Activated CD8-positive, alpha-beta T cell treated with anti-CD3 and anti-CD28 coated beads, Interleukin-2, amount 10 ng/mL, durations not matched to agents 7 days and 5 days (primary cell): ENCODE measurements at places on chromosomes 1 and 21. TPM values are rescaled to one million over a fixed set of nuclear protein-coding genes. Genes with fewer than 3 reads are reported as not detected.
A peak's percentile ranks its signal among the peaks of the same experiment; 100 is the strongest.

The CACNA1S gene
- total RNA-seq, result not detected

The RORC gene
- total RNA-seq, result 2.4 TPM

The KCNE1 gene
- total RNA-seq, result 0.18 TPM

DNA sequence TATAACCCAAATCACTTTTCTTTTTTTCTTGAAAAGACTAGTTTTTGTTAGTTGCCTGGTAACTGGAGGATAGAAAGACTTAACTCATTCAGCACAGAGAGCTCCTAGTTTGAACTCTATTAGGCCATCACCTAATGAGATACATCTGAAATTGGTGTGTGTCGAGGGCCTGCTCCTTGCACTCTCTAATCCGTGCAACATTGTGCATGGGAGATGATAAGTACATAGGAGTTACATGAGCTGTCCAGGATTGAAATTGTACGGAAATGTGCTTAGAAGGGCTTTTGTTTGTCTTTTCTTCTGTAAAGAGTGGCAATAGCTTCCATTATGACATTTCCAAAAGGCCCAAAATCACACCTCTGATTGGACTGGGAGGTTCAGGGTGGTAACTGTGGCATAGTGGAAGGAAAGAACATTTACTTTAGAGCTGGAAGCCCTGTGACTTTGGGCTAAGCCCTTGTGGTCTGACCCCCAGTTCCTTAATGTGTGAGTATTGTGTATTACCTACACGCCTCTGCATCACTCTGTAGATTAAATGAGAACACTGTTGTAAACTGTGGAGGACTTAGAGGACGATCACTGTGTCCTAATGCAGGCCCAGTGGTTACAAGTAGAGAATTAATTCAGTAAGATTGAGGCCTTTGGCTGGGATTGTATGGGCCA, 71.2 kb downstream of the FGGY start:
- DNase-seq, result no peak

- no peak for DNase-seq
Observed at GRCh38 chr1:238991765-238992495, 394.4 kb upstream of the CHRM3 start.

DNA sequence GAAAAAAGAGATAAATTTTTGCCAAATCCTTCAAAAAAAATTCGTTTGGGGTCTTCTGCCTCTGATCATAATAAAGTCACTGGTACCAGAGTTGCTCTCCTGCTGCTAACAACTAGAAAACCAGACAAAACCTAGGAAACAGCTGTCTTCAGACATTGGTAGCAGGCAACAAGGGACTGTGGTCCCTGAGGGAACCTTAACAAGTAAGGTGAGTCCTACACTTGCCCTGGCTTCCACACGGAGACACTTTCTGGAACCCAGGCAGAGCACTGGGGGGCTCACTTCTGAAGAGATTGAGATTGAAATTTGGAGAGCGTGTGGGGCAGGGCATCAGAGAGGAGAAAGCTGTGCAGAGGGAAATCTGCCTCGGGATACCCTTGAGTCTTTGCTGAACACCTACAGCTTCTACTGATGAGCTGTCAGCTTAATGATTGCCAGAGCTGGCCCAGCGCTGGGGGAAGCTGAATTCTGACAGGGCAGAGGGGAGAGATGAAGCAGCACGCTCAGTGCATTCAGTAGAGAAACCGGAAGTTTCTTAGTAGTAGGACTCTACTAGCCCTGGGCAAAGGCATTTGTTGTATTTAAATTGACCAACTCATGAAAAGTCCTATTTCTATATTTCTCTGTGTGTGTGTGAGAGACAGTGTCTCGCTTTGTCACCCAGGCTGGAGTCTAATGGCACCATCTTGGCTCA, 18.5 kb upstream of the FAM89A start:
- DNase-seq, result no peak

The AGBL4 gene
- total RNA-seq, result not detected

- DNase-seq, result no peak
Observed at GRCh38 chr1:52915211-52915854, 6.2 kb downstream of the ECHDC2 start.

The SLC5A9 gene
- not detected for total RNA-seq

GRCh38 chr1:65319754-65320153, 10.4 kb downstream of the DNAJC6 start:
- DNase-seq, result no peak

GRCh38 chr1:203283597-203283996, 21.7 kb upstream of the BTG2 start:
- no peak for DNase-seq

DNA sequence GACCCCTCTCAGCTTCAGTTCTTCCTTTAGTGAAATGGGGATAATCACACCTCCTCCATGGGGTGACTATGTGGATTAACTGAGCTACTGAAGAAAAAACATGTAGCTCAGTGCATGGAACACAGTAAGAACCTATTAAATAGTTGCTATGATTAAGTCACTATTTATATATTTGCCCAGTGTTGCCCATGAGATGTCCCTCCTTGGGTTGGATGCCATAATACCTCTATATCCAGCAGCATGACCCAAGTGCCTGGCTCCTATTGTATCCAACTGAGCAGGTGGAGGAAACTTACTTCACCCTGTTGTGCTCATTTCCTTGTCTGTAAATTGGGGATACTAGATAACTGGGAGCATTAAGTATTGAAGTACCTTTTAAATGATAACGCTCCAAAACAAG, 47.1 kb upstream of the CYP2J2 start:
- DNase-seq, result no peak

DNA sequence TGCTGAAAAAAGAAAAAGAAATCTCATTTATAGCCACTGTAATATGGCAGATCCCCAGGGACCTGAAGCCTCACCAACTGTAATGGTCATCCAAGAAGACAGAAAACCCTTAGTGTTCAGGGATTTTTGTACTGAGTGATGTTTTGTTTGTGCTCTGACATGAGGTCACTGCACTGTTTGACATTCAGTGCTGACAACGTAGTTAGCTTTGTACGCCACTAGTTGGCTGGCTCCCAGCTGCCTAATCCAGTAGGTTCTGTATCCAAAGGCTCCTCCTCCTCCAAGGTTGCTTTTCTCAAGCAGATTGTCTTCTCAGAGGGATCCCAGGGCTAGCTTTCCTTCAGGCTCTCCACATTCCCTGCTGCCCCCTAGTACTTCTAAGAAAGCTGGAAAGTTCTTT, 9.5 kb upstream of the YRDC start:
- no peak for DNase-seq

The LRRC71 gene
- not detected for total RNA-seq

GRCh38 chr1:219090607-219091006, 83.1 kb upstream of the LYPLAL1 start:
- no peak for DNase-seq

- no peak for DNase-seq
Observed at GRCh38 chr1:59043796-59044195, 253.1 kb upstream of the FGGY start.

DNA sequence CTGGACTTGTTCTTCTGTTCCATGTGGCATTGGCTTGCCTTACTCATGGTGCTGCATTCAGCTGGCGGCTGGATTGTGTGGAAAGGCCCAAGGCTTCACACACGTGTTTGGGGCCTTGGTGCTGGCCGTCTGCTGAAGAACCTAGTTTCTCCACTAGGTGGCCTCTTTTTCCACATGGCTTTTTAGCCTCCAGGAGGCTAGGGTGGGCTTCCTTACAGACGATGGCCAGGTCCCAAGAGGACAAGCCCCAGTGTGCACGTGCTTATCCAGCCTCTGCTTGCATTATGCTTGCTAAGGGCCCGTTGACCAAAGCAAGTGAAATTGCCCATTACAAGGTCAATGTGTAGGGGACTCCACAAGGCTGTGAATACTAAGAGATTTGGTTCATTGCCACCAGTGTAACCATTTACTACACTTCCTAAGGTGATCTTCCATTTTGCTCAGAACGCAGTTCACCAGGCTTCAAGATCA, 47.5 kb upstream of the FOXO6 start:
- peak; percentile 26 for DNase-seq

The SYT2 gene
- not detected for total RNA-seq

DNA sequence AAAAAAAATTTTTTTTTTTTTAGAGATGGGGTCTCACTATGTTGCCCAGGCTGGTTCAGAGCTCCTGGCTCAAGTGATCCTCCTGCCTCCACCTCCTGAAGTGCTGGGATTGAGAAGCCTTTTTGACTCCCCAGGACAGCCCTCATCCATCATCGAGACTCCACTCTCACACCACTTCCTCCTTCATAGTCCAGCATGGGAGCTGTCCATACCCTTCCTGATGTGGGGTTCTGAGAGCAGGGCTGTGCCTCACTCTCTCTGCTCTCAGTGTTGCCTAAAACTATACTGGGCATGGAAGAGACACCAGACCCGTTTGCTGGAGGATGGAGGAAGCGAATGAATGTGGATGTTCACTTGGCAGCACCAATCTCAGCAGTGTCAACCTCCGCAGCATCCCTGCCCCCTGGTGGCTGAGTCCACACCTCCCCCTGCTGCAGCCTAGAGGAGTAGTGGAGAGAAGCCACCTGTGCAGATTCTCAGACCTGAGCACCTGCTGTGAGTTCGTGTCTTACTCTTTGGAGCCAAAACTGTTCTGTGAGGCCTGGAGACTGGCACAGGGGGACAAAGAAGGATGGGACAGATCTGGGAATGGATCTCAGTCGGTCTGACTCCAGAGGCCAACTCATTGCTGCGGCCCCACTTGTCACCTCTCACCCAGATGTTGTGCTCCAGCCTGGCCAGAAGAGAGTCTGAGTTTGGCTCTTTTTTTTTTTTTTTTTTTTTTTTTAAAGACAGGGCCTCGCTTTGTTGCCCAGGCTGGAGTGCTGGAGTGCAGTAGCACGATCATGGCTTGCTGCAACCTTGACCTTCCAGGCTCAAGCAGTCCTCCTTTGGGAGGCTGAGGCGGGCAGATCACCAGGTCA, 17.7 kb downstream of the TINAGL1 start:
- peak; percentile 84 for DNase-seq

The ELAVL4 gene
- total RNA-seq, result not detected

DNA sequence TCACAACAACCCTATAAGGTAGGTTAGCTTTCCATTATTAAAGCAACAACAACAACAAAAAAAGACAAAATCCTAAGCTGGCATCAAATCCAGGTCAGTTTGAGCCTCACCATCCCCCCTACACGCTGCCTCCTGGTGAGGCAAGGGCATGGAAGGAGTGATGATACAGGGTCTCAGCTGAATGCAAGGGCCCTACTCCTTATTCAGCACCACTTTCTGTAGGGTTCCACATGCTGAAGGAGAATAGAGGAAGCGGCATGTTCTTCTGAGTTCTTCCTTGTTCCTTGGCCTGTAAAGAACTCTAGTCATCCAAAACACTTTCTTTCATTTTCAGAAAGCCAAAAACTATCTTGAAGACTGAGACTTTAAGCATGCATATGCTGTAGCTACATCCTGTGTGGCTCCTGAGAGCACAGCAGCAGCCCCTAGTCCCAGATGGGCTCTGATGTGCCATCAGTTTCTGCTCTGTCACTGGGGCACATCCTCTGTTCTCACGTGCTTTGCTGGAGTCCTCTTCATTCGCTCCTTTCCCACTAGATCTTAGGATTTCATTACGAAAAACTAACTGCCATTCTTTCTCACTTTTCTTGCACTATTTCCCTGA, 6.2 kb downstream of the ILDR2 start:
- DNase-seq, result peak; percentile 49

DNA sequence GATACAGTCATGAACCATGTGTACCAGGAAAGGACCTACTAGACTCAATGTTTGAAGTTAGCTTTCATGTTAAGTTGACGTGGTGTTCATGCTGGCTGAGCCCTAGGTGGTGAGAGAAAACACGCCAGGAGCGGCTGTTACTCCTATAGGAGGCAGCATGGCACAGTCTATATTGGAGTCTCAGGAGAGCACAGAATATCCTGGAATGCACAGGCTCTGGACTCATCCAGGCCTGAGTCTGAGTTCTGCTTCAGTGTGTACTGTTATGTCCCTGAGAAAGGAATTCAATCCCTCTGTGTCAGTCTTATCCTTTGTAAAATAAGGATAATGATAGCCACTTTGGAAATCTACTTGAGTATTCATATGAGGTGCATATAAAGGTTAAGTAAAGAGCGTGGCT, 41.2 kb downstream of the DPT start:
- DNase-seq, result no peak

GRCh38 chr21:36396325-36396724, 11.1 kb downstream of the CHAF1B start:
- DNase-seq, result no peak

DNA sequence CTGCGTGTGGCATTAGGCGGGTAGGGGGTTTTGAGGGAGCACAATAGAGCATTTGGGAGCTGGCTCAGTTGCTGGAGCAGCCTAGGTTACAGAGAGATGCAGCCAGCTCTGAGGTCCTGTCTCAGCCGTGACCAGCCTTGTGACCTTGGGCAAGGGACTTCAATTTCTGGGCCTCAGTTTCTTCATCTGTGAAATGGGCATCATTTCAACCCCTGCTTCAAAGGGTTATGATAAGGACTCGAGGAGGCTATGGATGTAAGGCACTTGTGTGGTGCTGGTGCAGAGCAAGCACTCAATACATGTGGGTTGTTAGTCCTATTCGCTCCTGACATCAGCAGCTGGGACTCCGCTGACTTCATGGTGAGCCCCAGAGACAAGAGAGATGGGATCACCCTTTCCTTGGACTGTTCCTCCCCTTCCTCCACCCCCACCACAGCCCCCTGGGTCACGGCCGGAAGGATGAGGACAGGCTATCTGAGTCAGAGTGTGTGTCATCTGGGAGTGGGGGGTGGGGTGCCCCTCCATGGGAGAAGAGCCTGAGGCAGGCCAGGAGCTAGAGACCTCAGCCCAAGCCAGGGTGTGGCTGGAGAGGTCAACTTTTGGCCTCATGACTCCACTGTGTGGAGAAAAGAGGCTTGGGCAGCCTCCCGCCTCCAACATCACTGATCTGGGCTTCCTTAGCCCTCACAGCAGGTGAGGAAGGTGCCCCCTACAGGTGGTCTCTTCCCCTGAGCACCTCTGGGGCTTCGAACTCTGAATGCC, 71.4 kb upstream of the ZBTB40 start:
- DNase-seq, result no peak

GRCh38 chr1:205456868-205457745, 1.3 kb upstream of the BLACAT1 start:
- DNase-seq, result no peak

DNA sequence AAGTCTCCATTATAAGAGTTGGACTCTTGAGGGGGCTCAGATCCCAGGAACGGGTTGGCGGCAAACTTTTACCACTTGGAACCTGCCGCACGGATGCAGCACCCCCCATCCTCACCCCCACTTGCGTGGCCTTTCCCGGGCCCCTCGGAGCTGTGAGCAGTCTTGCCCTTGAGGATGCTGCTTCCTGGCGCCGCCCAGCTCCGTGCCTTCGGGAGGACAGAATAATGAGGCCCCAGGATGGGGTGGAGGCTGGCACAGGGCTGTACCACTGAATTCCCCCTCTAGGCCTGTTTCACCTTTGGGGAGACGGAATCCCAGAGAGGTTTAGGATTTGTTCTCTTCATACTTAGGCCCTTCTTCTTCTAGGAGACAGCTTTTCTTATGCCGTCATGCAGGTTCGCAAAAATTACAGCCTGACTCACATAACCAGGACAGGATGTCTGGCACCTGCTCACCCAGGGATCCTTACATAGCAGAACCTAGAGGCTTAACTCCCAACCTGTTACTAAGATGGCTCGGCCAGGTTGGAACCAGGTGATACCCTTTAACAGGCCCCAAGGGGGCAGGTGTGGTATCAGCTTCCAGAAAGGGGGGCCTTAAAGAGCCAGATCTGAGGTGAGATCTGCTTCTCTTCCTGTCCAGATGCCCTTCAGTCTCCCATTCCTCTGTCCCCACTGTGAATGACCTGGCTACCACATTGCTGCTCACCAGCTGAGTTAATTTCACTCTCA, 1.5 kb downstream of the TRNP1 start:
- no peak for DNase-seq
